ENCODE measurements at places on chromosomes 6 and 20.

DNA sequence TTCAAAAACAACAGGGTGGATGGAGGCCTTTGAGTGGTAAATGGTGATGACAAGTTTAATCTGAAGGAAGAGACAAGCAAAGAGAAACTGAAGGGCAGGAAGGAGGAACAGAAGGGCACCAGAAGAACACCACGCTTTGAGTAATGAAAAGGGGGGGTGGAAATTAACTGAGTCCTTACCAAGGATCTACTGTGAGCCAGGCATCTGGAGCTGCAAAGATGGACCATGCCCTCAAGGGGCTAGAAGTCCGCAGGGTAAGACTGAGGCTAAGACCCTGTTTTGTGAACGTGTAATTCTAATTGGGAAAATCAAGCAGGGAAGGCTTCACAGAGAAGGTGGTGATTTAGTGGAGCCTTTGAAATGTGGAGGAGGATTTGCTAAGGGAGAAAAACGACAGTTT lies 1.6 kb downstream of the NDRG3 start:
- no peak for DNase-seq

DNA sequence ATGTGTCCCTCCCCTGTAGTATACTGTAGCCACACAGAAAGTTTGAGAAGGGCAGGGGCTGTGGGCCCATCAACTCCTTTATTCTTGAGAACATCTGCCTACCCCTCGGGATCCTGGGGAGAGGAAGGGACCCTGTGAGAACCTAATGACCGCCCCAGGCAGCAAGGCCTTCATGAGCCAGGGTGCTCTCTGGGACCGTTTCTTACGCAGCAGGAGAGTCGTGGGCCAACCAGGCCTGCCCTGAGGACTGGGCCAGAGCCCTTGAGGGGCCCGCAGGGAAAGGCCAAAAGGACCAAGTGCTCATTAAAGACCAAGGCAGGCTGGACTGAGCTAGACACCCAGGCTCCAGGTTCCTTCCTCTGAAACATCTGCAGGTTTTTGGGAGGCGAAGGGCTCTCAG lies 5.2 kb downstream of the SGK2 start:
- no peak for DNase-seq

GRCh38 chr20:10357061-10357708 lies 76.8 kb downstream of the MKKS start:
- no peak for DNase-seq

DNA sequence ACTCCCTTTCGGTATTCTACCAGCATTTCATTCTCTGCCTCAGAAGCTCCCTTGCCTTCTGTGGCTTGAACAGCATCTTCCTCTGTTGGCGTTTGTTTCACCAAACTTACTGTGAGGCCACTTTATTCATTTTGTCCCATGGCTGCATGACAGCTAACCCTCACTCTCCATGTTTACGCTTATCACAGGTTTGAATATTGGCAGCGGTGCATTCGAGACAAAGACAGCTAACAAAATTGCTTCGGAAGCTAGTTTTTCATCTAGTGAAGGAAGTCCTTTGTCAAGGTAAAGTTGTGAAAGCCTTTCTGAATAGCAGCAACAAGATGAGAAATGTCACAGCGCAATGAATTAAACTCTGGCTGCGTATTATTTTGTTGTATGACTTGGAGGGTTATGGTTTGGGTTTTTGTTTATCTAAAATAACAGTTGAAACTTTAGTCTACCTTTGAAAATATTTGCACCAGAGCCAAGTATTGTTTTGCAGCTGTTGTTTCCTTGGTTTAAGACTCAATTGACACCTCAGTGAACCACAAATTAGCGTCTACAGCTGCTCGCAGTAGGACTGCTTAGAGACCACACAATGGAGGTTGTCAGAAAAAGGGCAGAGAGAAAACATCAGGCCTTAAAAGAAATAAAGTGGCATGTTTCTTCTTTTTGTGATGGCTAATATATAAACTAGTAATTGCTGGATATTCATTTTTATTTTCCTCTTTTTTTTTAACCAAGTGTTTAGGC lies 70.4 kb upstream of the XRN2 start:
- DNase-seq = no peak

DNA sequence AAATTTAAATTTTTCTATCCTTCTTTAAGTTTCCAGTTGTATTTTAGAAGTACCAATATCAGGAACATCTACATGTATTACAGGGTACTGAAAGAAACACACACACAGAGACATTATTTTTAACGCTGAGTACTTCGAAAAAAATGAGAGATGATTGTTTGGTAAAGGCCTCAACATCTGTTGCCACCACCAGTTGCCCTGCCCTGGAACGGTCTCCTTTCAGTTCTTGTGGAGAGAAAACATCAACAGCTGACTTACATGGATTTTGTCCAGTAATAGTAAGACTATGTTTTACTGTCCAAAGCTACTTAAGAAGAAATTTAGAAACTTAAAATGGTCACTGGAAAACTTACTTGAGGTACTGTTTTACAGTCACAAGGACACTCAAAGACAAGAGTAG lies 16.7 kb downstream of the HMGCLL1 start:
- no peak for DNase-seq

DNA sequence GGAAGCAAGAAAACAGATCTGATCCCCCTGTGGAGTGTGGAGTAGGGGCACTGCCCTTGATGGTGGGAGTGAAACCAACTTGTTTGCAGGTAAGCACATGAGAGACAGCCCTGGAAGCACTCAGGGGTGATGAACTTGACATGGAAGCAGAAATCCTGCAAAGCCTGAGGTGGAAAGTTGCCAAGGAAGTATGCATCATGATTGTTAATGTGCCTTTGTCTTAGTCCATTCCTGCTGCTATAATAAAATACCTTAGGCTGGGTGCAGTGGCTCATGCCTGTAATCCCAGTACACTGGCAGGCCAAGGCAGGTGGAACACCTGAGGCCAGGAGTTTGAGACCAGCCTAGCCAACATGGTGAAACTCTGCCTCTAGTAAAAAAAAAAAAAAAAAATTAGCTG lies 40.2 kb upstream of the IFNGR1 start:
- DNase-seq = no peak

GRCh38 chr6:135465307-135465706 lies 32.2 kb downstream of the AHI1 start:
- DNase-seq = no peak

DNA sequence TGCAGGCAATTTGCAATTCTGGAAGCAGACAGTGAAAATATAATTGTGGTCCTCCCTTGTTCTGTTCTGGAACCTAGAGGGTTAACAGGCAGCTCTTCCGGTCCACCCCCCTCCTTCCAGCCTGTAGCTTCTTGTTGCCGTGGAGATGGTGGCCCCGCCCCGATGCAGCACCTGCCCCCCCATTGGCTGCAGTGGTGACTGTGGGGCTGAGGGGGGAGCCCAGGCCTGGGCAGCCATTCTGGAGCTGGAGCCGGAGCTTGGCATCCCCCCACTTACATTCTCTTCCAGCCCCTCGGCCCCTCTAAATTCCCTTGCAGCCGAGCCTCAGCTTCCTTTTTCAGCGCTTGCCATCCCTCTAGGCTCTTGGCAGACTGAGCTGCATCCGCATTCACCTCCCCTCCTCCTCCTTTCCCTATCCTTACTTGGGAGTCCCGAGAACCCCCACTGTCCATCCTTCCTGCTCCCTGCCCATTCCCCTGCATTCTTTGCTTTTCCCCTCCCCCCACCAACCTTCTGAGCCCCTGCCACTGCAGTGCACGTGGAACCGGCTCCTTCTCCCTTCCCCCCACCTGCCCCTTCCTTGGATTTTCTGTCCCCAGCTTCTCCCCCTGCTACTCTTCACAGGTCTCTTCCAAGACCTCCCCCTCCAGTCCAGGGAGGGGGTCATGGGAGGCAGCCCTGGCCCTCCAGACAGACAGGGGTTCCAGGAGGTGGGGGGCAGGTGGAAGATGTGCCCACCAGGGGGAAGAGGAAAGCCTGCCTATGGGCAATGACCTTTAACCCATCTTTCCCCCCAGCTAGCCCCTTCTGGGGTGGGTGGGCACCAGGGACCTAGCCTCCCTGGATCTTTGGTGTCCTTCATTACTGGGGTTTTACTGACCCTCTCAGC lies 11.4 kb downstream of the SYNGAP1 start:
- DNase-seq = peak; percentile 67

- no peak for DNase-seq
These were observed 5.9 kb downstream of the CD2AP start for GRCh38 chr6:47483516-47483852.

GRCh38 chr20:3755269-3755668 lies 12.3 kb downstream of the ADISSP start:
- DNase-seq = no peak

- peak; percentile 69 for DNase-seq
These were observed 1.1 kb upstream of the MRGBP start for GRCh38 chr20:62795023-62795761.

- DNase-seq = no peak
These were observed 104.4 kb downstream of the MTHFD1L start for GRCh38 chr6:150969901-150970300.

DNA sequence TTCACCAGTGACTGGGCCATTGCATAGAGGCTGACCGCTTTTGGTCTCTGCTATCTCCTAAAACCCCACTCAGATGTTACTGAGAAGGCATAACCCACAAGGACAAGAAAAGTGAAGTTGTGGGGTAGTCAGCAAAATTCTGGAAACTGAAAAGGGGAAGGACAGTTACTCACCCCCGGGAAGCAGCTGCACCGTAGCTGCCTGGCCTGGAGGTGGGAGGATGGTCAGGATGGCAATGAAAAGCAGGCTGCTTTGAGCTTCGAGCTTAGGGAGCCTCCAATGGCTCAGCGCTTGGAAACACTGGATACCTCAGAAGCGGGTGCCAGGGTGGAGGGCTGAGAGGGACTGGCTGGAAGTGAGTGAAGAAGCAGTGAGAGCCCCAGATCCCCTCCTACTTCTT lies 56.0 kb downstream of the KCNK5 start:
- DNase-seq = no peak

DNA sequence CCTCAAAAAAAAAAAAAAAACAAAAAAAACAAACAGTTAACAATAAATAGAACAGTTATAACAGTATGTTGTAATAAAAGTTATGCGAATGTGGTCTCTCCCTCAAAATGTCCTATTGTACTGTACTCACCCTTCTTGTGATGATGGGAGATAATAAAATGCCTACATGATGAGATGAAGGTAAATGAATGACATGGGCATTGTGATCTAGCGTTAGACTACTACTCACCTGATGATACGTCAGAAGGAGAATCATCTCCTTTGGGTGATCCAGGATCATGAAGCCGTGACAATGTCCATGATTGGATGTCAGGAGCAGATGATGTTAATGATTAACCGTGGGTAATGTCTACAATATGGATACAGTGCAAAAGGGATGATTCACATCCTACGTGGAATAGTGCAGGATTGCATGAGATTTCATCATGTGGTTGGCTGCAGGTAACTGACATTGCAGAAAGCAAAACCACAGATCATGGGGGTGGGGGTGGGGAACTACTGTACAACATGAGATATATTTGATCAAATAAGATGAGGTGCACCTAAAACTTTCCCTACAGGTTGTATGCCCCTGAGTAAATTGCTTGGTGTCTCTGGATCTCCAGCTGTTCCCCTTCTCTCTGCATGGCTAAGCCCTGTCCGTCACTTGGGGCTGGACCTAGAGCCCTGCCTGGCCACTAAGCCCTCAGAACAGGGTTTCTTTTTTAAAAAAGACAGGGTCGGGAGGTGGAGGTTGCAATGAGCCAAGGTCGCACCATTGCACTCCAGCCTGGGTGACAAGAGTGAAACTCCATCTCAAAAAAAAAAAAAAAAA lies 6.2 kb upstream of the RBCK1 start:
- DNase-seq = no peak

- no peak for DNase-seq
These were observed 11.3 kb downstream of the RAMACL start for GRCh38 chr6:166575205-166575604.

DNA sequence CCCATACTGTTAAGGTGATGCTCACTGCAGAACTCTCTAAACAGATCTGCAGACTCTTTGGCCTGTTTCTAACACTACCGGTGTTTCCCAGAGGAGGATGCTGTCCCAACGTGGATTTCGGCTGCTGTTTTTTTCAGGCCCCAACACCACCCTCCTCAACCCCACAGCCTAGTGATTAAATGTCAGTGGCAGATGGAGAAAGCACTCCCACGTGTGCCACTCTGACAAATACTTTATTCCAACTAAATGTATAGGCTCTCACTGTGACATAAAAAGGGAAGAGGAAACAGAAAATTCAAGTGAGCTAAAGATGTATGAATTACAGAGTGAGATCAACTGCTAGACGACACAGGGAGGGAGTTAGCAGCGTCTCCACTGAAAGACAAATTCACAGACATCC lies 3.6 kb downstream of the TBC1D20 start:
- no peak for DNase-seq

GRCh38 chr6:66328200-66328599 lies 621.2 kb upstream of the EYS start:
- DNase-seq = no peak

- DNase-seq = no peak
These were observed 11.4 kb downstream of the TAGAP start for GRCh38 chr6:159033160-159034049.

GRCh38 chr20:9609887-9610502 lies 95.6 kb downstream of the LAMP5 start:
- peak; percentile 68 for DNase-seq

DNA sequence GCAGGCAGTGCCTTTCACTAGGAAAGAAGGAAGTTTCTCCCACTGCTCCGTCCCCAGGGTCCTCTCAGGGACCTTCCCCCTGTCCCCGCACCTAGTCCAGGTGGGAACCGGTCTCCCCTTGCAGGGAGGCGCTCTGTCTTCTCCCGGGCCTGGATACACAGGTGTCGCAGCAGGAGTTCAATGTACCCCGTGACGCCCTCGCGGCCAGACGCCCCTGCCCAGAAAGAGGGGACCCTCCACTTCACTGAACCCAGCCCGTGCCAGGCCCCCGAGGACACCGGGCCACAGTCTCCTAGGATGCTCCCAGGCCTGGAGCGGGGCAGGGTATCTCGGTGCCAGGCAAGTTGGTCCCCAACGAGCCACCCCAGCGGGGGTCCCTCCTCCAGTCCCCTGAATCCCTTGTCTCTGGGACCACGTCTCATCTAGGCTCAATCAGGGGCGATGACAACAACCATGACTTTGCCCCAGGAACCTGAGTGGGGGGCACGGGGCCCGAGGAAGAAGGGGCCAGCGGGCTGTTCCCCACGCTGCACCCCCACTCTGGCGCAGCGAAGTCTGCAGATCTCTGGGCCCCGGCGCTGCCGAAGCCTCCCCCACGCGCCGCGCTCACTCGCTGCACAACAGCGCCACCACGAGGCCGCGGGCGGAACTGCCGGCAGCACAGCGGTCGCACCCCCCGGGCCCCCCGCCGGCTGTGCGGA lies 103.0 kb downstream of the EDN3 start:
- DNase-seq = peak; percentile 74

DNA sequence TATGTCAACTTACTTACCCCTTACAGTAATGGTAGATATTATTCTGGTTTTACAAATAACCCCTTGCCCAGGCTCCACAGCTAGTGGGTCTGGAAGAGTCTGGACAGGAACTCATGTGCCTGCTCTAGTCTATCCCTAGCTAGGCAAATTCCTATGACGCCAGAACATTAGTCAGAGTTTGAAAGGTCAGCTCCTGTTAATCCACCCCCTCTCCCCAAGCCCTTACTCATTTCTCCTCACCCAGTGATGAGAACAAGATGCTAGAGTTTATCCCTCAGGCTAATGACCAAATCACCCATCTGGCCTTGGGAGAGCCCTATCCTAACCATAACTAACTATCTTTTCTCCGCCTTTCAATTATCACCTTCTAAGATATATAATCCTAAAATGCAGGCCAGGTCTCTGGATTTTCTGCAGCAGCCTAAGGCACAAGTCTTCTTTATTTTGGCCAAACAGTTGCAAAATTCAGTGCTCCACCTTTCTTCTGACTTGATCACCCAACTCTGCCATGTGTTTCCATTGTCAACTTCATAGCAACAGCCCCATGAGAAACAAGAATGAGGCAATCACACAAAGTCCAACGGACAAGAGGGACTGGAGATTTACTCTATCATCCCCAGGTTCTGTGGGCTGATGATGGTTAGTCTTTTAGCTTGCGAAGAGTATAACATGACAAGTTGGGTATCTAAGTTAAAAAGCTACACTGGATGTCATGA lies 113.3 kb downstream of the TASP1 start:
- no peak for DNase-seq
